NB4 (cell line): ENCODE measurements at places on chromosomes 7 and 10.

DNA sequence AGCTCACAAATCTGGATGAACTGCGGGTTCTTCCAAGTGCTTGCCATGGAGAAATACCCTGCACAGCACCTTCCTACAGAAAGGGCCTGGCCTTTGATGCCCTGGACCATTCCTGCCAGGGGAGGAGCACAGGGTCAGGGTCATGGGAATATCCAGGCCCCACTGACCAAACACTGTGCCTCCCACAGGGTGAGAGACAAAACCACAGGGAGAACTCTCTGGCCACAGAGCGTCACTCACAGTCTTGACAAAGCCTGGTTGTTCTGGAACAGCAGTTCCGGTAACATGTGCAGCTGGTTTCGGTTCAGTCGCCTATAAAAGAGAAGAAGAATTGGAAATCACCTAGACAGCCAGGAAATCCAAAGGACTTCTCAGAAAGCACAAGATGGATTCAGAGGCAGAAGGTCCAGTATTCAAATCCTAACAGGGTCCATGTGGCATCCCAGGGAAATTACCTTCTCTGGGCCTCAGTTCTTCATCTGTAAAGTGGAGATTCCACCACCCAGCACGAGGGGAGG lies 28.1 kb downstream of the SLIT1 start:
- DNase-seq, result no peak

DNA sequence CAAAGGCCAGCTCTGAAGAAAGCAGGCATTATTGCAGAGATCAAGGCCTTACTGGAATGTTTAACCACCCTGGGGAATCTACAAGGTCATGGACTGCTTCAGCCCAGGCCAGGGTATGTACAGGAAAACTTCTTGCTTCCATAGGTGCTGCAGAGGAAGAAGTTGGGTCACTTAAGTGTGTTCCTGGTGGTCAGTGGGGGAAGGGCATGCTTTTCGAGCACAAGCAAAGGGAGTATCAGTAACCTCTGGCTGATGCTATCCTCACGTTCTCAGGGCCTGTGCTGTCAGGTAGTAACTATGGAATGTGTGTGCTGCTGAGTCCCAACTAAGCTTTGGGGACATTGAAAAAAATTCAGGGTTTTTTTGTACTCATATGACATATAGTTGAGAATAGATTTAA lies 234.0 kb upstream of the SP4 start:
- no peak for DNase-seq

DNA sequence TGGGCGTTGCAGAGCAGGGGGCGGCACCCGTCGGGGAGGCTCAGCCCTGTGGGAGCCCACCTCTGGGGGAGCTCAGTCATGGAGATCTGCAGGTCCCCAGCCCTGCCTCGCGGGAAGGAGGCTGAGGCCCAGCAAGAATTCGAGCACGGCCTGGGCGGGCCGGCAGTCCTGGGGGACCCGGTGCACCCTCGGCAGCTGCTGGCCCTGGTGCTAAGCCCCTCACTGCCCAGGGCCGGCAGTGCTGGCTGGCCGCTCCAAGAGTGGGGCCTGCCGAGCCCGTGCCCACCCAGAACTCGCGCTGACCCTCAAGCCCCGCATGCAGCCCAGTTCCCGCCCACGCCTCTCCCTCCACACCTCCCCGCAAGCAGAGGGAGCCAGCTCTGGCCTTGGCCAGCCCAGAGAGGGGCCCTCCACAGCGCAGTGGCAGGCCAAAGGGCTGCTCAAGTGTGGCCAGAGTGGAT lies 76.2 kb downstream of the TMEM26 start:
- no peak for DNase-seq

DNA sequence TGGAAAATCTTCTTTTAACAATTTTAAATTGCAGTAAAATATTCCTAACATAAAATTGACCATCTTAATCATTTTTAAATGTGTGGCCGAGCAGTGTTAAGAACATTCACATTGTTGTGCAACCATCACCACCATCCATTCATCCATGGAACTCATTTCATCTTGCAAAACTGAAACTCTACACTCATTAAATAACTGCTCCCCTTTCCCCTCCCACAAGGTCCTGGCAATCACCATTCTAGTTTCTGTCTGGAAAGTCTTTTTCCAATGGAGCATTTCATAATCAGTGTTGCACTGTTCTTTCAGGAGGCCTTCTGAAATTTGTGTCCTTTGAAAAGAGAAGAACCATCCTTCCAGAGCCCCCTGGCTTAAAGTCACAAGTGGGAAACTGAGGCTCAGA lies 233.1 kb downstream of the PLXNA4 start:
- no peak for DNase-seq

GRCh38 chr7:121449735-121450240 lies 53.7 kb upstream of the FAM3C start:
- DNase-seq, result no peak

DNA sequence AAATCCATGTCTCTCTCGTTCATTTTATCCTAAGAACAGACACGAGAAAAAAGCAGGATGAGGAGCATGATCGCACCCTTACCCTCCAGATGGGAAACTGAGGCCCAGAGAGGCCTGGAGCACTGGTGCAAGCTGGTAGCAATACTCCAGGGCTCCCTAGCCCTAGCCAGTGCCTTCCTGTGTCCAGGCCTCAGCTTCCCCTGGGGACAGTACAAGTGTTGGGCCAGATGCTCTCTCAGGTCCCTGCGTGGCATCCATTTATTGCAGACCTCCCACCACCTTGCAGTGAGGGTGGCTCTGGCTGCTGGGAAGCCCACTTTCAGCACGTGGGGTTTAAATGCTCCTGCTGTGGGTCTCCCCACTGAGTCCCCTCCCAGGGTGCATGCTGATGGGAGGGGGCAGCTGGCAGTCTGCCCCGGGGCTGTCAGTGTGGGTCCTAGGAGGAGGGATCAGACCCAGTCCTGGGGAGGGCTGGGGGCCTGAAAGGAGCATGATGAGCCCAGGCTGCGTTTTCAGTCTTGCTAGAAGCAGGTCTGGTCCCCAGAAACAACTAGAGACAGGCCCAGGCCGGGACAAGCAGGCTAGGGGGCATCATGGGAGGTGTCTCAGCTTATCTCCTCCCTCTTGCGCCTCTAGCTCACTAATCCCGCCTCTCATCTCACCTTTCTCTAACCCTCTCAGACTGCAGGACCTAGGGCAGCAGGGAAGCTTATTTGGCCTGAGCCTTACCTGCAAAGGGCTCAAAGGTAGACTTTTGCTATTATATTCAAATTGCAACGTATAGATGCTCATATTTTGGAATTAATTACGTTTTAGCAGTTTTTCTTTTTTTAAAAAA lies 662 bp upstream of the PPIF start:
- DNase-seq, result no peak

GRCh38 chr10:67043041-67043440 lies 117.2 kb downstream of the LRRTM3 start:
- no peak for DNase-seq

DNA sequence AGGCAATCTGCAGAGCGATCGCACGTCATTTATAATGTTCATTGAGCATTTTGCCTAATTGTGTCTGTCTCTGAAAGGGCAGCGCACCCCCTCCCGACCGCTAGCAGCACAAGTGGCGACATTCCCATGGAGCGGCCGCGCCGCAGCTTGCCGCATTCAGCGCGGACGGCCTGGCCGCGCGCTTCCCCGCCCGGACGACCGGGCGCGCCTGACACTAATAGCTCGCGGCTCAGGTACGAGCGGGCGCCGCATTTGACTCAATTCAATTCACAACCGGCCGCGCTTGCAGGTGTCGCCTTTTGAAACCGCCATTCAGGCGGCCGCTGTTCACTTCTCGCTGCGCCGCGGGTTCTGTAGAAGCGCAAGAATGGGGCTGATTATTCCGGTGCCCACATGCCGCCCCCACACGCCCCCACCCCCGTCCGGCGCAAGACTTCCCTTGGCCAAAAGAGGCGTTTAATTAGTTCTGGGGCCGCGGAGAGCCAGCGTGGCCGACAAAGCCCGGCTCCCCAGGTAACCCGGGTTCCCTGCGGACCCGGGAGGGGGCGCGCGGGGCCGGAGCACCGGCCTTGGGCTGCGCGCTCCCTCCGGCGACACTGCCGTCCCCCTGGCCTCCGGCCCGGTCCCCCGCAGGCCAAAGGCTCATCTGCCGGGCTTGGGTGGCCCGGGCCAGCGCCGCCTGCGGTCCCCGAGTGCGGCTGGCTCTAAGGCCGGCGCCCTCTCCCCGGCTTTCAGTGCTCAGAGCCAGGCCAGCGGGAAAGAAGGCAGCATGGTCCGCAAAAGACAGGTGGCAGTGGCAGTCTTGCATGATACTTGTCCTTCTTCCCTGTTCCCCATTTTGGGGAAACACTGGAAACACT lies 18.7 kb upstream of the PTF1A start:
- DNase-seq, result no peak

DNA sequence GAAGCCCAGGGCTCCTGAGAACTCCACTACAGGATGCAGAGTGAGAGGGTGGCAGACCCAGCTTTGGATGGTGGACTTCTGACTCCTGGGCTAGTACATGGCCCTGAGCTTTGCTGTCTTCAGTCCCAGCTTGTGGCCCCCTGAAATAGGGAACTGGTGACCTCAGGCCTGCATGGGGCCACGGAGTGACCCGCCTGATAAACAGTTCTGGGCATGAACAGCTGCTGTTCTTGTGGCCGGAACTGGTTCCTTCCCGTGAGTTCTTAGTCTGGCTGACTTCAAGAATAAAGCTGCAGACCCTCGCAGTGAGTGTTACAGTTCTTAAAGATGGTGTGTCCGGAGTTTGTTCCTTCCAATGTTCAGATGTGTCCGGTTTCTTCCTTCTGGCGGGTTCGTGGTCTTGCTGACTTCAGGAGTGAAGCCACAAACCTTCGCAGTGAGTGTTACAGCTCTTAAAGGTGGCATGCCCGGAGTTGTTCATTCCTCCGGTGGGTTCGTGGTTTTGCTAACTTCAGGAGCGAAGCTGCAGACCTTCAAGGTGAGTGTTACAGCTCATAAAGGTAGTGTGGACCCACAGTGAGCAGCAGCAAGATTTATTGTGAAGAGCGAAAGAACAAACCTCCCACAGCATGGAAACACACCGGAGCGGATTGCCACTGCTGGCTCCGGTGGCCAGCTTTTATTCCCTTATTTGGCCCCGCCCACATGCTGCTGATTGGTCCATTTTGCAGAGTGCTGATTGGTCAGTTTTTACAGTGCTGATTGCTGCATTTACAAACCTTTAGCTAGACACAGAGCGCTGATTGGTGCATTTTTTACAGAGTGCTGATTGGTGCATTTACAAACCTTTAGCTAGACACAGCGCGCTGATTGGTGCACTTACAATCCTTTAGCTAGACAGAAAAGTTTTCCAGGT lies 268.0 kb downstream of the ZEB1 start:
- DNase-seq, result no peak

DNA sequence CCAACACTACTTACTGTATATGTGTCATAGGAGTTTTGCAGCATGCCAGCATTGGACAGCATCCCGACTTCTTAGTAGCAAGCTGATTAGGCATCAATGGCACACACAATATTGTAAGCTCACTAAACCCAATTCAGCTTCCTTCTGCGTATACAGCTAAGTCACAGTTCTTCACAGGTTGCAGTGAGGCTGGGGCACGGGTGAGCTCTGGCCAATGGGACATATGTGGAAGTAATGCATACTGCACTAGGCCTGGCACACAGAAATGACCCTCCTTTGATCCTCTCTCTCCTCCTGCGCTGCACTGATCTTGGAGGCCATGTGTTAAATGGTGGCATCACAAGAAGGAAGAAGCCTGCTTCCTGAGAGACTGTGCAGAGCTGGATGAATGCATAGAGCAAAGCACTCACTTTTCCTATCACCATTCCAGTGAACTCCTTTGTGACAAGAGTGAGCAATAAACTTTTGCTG lies 11.9 kb downstream of the RAB11FIP2 start:
- DNase-seq, result peak; percentile 41

- no peak for DNase-seq
Observed at GRCh38 chr10:68574051-68574450, 13.9 kb downstream of the TET1 start.

GRCh38 chr10:112490545-112490944 lies 43.5 kb downstream of the VTI1A start:
- DNase-seq, result no peak
